ENCODE measurements at places on chromosomes 11 and 22.

DNA sequence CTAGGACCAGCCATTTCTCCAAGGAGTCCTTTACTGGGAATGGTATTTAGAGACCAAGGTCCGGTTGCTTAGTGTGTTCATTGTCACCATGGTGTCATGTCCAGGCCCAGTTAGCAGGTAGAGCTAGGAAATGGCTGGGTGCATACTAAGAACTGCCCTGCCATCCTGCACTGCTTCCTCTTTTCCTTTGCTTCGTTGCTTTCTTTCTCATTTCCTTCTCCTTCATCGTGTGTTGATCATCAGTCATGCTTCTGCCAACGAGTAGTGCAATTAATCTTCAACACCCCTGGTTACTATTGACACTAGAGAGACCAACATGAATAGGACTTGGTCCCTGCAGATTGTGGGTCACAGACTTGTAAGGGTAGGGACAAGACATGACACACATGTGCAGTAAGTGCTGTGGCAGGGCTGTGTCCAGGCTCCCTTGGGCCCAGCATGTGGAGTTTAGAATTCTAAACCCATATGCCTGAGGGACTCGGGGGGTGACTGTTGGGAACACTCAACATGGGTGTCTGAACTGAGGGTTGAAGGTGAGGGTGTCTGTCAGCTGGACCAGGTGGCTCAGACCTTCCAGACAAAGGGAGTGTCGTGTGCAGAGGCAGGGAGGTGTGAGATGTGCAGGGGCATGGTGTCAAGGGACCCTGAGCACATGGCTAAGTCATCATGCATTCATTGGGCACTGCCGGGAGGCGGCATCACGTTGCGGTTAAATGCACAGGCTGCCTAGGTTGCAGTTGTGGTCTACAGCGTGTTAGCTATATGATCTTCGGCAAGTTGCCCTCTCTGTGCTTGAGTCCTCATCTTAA lies 42.6 kb downstream of the ST14 start:
- no peak for DNase-seq

DNA sequence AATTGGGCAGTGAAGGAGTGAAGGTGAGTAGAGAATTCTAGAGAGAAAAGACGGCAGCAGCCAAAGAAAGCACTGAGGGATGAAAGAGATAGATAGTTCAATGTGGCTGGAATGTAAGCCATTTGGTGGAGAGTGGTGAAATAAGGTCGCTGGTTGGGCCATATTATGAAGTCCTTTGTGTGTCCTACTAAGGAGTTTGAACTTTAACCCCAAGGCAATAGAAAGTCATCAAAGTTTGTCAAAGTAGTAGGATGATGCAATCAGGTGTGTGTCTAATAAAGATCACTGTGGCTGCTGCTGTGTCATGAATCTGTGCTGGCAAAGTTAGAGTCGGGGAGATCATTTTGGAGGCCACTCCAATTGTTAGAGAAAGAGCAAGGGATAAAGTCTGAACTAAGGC lies 18.7 kb downstream of the RNF121 start:
- no peak for DNase-seq

GRCh38 chr22:38852522-38852921 lies 8.7 kb upstream of the NPTXR start:
- no peak for DNase-seq

GRCh38 chr11:113119074-113119473 lies 157.9 kb downstream of the NCAM1 start:
- DNase-seq: no peak

DNA sequence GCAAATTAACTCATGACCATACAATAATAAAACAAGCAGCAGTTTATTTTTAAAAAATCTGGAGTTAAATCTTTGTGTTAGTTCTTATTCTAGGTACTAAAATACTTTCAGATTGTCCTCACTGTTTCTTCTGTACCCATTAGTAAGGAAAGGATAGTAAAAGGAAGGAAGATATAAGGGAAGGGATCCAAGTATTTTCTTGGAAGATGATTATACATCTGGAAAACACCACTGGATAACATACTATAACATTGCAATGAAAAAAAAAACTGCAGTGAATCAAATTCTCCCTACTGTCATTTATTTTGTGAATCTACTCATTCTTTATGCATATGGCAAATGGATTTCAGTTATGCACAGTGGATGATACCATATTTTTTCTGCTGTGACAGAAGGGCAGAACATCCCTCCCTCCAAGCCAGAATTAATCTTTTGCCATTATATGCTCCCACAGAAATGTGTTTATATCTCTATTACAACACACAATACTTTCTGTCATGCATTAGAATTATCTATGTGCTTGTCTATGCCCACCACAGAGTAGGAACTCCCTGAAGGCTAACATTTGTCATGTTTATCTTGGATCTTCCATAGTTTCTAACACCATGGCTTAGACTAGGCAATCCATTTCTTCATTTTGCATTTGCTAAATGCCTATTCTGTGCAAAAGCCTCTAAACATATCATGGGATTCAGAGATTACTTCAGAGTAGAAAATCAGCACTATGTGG lies 282.3 kb upstream of the CTSC start:
- DNase-seq: no peak

- DNase-seq: no peak
Observed at GRCh38 chr22:39900306-39901227, at the start of gene GRAP2. Gene GRAP2 (plus strand): TSS chr22:39901084. CDS start chr22:39947107, 46,023 bp downstream.

- DNase-seq: no peak
Observed at GRCh38 chr11:131242476-131243000, 127.9 kb upstream of the NTM start.

- no peak for DNase-seq
Observed at GRCh38 chr11:118843565-118843964, 40.1 kb upstream of the CXCR5 start.

- no peak for DNase-seq
Observed at GRCh38 chr11:8086001-8086479, 5.0 kb downstream of the TUB start.

DNA sequence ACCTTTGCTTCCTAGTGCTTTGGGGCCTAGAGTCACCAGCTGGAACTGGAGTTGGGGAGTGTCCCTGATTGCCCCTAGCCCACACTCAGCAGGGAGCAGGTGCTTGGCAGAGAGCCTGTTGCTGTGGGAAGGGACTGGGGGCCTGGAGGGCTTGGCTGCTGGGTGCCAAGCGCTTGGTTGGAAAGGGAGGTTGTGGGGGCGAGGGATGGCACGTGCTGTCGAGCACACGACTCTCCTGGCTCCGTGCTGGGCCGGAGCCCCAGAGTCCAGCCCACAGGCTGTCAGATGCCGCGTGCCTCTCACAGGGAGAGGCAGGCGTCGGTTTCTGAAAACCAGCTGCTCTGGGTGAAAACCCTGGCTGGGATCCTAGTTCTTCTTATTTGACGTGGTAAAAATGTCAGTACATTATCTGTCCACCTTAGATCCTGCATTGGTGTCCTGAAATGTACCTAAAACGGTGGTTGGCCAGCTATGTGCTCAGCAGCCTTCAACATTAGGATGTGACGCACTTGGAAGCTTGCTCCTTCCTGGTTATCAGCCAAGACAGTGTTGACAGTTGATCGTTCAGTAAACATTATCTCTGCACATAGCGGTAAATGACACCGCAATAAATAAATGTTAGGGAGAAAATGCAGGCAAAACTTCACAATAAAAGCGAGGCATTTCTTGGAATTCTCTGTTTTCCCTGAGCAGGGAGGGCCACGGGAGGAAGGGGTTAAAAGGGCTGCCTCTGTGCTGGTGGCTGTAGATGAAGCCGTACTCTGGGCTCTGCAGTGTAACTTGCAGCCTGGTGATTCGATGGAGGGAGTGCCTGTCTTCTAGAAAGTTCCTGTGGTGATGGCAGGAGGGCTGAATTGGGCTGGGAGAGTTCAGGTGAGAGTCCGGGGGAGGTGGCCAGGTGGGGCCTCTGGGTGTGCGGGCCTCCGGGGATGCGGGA lies 29.2 kb downstream of the GRAMD4 start:
- no peak for DNase-seq

DNA sequence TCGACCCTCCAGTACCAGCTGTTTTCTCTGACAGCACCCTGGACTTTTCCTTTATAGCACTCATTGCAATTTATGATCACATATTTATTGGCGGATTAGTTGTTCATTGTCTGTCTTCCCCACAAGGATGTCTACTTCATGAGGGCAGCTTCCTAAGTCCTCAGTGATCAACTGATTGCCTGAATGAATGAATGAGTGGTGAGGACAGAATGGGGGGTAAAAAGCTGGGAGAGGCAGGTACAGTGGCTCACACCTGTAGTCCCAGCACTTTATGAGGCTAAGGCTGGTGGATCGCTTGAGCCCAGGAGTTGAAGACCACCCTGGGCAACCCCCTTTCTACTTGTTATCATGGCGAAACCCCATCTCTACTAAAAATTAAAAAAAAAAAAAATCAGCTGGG lies 11.1 kb upstream of the SOX10 start:
- DNase-seq: no peak

- DNase-seq: no peak
Observed at GRCh38 chr11:79290761-79291160, 150.1 kb downstream of the TENM4 start.

GRCh38 chr11:123719452-123719851 lies 22.0 kb downstream of the ZNF202 start:
- DNase-seq: no peak

DNA sequence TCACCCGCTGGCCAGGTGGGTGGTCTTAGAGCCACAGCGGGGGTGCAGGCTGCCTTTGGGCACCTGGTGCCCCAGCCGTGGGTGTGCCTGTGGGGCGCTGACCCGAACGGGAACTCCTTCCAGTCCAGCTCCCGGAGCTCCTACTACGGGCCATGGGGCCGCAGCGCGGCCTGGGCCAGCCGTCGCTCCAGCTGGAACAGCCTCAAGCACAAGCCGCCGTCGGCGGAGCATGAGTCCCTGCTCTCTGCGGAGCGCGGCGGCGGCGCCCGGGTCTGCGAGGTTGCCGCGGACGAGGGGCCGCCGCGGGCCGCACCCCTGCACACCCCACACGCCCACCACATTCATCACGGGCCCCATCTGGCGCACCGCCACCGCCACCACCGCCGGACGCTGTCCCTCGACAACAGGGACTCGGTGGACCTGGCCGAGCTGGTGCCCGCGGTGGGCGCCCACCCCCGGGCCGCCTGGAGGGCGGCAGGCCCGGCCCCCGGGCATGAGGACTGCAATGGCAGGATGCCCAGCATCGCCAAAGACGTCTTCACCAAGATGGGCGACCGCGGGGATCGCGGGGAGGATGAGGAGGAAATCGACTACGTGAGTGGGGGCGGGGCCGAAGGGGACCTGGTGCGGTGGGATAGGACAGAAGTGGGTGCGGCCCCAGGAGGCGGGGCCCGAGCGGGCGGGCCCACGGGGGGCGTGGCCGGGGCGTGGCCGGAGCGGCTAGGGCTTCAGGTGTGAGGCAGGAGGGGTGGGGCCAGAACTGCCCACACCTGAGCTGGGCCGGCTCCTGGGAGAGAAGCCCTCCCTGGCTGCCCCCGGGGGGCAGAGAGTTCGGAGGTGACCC lies 91.5 kb downstream of the CACNA1I start:
- DNase-seq: no peak

DNA sequence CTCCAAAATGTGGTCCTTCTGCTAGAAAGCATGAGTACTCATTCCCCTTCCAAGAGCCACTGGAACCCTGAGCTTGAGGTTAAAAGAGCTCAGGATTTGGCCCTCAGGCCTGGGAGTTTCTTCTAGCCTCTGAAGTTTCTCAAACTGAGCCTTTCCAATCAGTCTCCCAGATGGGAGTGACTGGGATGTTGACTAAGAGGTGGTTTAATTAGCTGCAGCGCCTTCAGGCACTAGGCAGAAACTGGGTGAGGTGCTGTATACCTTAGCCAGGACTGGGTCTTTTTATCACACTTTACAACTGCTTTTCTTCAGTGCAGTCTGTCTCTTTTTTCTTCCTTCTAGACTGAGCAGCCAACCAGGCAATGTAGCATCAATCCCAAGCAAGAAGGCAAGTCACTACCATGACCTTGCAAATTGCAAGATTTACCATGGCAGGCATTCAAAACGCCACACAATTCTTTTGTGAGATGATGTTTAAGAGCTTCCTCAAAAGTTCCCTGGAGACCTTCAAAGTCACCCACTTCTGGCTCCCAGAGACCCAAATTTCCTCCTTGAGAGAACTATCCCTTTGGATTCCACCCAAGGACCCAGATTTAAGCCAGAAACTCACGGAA lies 93.0 kb downstream of the SLC1A2 start:
- no peak for DNase-seq

GRCh38 chr22:41919357-41920224 lies 4.7 kb upstream of the SHISA8 start:
- DNase-seq: no peak

GRCh38 chr11:70630816-70631623 lies 232.7 kb downstream of the CTTN start:
- DNase-seq: no peak

GRCh38 chr22:49183826-49184216 lies 643.9 kb downstream of the BRD1 start:
- DNase-seq: no peak

GRCh38 chr11:103681855-103682254 lies 354.6 kb upstream of the DDI1 start:
- no peak for DNase-seq

GRCh38 chr11:90242894-90243416 lies 20.1 kb upstream of the CHORDC1 start:
- DNase-seq: no peak

- DNase-seq: no peak
Observed at GRCh38 chr11:78801161-78801884, 226.7 kb upstream of the NARS2 start.

- DNase-seq: no peak
Observed at GRCh38 chr11:39817241-39817640, 1642.2 kb downstream of the LRRC4C start.

- DNase-seq: no peak
Observed at GRCh38 chr11:121722431-121723245, 269.9 kb upstream of the SORL1-AS1 start.

GRCh38 chr11:10683429-10683828 lies 10.1 kb downstream of the IRAG1 start:
- DNase-seq: no peak

DNA sequence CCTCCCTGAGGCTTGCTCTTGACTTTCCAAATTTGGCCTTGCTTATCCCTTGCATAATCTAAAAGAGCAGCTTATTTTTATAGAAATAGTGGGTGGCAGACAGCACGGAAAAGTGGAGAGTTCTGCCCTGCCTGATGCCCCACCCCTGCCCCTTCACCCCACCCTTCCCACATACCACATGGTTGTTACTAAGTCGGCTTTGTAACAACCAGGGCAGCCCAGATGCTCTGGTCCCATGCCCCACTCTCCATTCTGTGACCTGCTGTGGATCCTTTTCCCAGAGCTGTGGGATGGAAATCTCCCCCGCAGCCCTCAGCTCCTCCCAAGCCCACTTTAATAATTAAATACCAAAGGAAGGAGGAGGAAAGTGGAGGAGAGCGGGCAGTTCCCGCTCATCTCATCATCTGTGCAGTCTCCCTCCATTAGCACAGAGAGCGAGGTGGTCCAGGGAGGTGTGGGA lies 10.9 kb downstream of the MRGPRF start:
- no peak for DNase-seq
